Uterus (tissue), 4 donors: ENCODE measurements at places on chromosomes 11 and 22.

DNA sequence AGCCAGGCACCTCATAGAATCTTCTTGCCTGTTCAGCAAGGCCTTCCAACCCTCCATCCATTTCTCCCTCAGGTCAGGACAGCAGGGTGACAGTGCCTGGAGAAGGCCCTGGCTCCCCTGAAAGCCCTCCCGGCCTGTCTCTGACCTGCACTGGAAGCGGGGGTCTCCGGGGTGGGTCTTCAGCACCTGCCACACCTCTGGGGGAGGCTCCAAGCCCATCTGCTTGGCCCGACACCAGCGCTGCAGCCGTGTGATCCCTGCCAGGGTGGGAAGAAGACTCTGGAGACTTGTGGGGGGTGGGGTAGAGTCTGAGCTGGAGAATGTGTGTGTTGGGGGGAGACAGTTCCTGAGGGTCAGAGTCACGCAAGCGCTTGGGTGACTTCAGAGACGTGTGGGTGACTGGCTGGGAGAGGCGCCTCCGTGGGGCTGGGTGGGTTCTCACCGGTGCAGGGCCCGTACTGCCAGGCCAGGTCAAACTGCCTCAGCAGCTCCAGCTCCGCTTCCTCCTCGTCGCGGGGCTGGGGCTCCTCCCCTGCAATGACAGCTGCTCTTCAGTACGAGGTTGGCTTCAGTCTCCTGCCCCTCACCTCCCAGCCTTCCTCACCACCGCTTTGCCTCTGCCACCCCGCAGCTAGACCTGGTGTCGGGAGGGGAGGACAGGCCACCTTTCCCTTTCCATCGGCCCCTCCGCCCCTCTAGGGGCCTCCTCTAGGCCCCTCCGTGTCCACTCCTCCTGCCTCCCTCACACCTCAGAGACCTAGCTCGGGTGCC lies 615 bp downstream of the POLD4 start:
- peak; percentile 47 for DNase-seq

DNA sequence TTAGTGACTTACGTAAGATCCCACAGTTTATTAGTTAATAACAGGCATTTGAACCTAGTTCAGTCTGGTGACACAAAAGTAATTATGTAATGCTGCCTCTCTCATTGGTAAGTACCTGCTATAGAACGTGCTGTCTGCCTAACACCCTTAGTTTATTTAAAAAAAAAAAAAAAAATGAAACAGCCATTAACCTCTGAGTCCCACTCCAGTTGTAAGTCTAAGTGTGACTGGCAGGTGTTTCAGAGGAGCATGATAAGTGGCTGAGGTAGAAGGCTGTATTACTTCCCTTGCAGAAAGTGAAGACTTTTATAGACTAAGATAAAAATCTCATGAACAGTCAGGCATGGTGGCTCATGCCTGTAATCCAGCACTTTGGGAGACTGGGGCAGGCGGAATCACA lies 140.5 kb downstream of the TRIM44 start:
- no peak for DNase-seq

GRCh38 chr11:16942342-16942741 lies 71.9 kb downstream of the PLEKHA7 start:
- DNase-seq, result no peak

- DNase-seq, result peak; percentile 0
Measured at GRCh38 chr22:47178339-47178738, 415.9 kb downstream of the TBC1D22A start.

DNA sequence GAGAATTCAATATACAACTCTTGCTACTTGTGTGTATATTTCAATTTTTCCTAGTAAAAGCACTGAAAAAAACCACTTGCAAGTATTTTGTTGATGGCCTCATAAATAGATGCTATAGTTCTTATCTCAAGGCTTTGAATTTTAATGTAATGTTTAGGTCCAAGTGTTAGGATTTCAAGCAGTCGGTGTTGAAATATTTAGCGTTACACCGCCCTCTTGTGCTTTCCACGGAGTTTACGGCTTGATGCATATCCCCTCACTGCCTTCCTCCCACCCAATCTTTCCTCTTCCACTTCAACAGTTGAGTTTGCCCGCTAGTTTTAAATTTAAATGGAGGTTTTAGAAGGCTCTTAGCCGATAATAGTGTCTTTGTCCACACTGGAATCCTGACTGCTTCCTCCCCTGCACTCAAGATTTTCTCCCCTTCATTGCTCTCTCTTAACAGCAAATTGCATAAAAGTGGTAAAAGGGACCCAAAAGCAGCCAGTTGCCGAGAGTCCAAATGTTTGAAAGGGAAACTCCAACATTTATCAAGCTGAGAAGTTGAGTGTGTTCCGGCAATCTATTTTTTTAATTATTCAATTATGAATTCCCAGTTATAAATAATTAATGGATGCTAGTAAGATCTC lies 25.9 kb upstream of the HTATIP2 start:
- no peak for DNase-seq

- DNase-seq, result no peak
Measured at GRCh38 chr11:45102361-45102809, 44.1 kb upstream of the PRDM11 start.

DNA sequence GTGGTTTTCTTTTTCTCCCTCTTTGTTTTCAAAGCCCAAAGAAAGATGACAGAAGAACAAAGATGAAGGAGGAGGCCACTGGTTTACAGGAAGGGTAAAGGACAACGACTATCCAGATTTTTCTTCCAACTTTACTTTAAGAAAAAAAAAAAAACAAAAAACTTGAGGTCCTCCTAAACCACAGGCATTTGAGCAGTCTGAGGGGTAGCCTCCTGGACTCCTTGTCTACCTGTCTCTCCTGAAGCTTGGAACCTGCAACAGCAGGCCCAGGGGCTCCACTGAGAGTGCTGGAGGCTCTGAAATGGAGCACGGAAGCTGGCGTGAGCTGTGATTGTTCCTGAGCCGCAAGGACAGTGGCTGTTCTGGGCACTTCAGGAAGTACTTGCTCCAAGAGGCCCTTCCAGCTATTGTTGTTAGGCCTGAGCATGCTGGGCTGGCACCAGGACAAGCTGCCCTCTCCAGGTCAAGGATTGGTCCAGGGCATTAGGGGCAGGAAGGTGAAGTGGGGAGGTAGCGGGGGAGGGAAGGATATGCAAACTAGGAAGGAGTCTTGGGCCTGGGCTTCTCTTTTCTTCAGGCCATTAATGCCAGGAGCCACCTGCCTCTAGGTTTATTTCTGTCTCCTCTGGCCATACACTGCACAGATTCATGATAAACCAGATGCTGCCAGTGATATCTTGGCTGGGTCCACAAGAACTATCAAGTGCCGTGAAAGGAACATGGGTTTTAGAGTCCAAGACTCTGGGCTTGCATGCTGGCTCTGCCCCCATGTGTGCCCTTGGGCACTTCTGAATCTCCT lies 147.3 kb downstream of the CCDC34 start:
- DNase-seq, result peak; percentile 69

GRCh38 chr22:28953976-28954880 lies 70.9 kb downstream of the ZNRF3 start:
- no peak for DNase-seq

GRCh38 chr11:4891996-4892640 lies 10.4 kb downstream of the OR51T1 start:
- DNase-seq, result no peak

GRCh38 chr11:31804312-31805036 lies 6.6 kb downstream of the PAX6 start:
- no peak for DNase-seq

- peak; percentile 29 for DNase-seq
Measured at GRCh38 chr22:42269432-42270175, 849 bp downstream of the TCF20 start.

DNA sequence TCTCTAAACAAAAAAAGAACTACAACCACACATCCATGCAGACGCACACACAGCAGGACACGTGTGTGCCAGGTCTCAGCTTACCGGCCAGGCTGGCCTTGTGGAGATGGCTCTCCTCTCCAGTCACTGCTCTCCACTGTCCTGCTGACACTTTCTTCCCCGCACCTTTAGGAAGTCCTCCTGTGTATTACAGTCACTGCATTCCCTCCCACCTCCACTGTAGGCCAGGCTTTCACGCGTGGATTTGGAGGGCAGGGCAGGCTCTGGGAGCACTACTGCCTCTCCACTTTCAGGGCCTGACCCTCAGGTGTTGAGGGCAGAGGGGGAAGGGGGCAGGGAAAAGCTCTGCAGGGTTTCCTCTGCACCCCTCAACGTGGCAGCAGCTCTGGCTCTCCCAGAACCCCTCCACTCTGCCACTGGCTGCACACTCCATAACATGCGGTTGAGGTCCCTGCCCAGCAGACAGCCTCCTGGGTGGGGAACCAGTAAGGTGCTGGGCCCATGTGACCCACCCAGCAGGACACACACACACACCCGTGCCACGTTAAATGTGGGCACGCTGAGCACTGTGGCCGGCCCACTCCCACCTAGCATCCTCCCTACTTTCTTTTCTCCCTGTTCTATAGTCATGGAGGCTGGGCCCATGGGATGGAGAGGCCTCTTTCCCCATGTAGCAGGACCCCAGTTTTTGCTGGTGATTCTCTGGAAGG lies 107.0 kb upstream of the PITPNB start:
- no peak for DNase-seq

- no peak for DNase-seq
Measured at GRCh38 chr11:36147491-36147890, 141.7 kb downstream of the COMMD9 start.

GRCh38 chr11:19163617-19164016 lies 38.2 kb downstream of the CSRP3 start:
- no peak for DNase-seq

DNA sequence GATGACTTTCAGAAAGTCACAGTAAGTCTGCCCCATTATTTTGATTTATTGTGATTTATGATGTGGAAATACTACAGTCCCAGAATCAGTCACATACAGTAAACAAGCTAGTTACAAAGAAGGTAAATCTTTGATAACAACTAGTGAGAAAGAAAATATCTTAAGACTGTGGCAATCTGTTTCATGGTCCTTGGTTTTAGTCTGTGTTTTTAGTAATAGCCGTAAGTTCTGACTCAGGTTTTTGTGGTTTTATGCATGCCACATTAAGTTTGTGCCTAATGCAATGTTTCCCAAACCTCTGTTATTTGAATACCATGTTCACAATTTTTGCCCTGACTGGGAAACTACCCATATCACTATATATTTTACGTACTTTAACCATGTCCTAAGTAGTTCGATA lies 6.7 kb downstream of the CEP295 start:
- DNase-seq, result no peak

GRCh38 chr11:9982796-9983579 lies 311.0 kb downstream of the SBF2 start:
- no peak for DNase-seq

DNA sequence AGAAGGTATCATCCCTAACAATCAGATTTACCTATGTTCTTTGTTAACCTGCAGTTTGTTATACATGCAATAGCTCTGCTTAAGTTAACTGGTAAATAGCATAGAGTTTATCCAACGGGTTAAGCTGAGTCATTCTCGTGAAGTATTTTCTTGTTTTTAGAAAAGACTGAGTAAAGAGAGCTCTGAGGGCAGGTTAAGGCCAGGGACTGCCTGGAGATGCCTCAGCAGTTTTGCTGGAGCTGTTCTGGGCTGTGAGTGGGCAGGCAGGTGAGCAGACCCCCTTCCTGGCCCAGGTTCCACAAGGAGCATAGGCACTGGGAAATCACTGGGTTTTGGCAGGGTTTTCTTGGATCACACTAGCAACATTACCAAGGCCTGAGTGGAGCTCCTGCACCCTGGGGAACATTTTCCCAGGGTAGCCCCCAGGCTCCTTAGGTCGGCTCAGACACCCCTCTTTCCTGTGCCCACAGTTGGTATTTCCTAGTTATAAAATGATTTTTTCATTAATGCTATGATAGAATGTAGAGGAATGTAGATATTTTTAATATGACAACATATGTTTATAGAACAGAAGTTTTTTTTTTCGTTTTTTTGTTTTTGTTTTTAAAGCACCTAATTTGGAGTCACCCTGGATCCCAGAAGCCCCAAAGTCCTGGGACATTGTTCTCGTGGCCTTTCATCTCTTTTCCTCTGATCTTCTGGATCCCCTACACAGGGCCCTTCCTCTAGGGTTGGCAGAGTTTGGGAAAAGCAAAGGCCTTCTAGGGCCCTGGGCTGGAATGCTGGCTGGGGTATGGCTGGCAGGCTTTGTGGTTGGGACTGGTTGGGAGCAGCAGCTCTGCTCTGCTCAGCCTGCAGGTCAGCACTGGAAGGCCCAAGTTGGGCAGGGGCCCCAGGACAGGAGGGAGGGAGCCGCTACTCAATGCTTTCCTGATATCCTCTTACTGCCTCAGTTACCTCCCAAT lies 26.7 kb downstream of the IRAG1 start:
- no peak for DNase-seq

DNA sequence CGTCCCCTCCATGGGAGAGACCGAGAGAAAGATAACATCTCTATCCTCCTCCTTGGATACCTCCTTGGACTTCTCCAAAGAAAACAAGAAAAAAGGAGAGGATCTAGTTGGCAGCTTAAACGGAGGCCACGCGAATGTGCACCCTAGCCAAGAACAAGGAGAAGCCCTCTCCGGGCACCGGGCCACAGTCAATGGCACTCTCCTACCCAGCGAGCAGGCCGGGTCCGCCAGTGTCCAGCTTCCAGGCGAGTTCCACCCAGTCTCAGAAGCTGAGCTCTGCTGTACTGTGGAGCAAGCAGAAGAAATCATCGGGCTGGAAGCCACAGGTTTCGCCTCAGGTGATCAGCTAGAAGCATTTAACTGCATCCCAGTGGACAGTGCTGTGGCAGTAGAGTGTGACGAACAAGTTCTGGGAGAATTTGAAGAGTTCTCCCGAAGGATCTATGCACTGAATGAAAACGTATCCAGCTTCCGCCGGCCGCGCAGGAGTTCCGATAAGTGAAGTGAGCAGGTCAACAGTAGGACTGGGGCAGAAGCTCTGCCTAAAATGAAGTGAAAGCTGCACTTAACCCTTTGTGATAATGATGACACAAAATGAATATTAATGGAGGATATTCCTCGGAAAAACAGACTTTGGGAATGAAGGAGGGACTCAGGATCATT lies 65.3 kb downstream of the WNT11 start:
- DNase-seq, result no peak

DNA sequence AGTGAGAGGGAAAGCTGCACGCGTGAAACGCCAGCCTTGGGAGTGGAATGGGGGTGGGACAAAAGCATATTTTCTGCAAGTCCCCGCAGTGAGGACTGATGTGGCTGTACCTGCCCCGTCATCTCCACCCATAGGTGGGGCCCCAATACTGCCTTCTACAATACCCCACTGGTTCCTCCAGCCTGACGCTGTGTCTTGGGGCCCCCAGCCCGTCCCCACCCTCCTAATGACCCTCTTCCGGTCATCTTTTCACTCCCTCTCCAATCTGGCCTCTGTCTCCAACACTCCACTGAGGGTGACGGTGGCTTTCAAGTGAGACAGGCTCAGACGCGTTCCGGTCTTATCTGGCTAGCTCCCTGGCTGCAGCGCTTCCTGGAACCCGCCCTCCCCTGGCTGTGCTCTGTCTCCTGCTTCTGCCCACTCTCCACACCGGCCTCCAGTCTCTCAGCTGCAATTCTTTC lies 104.2 kb downstream of the MICAL3 start:
- DNase-seq, result no peak
